ENCODE measurements at places on chromosomes 16 and 17.

- H3K36me3 ChIP-seq = peaks cover 9% of the 10 kb centered on the region
- H3K27me3 ChIP-seq = peaks cover 38% of the 10 kb centered on the region
- no peak for DNase-seq
- peak overlapping the region; percentile 64 for H3K27ac ChIP-seq
- H3K4me3 ChIP-seq = peak overlapping the region; percentile 55
Observed at GRCh38 chr16:3731126-3731935, 14.0 kb upstream of the TRAP1 start.

DNA sequence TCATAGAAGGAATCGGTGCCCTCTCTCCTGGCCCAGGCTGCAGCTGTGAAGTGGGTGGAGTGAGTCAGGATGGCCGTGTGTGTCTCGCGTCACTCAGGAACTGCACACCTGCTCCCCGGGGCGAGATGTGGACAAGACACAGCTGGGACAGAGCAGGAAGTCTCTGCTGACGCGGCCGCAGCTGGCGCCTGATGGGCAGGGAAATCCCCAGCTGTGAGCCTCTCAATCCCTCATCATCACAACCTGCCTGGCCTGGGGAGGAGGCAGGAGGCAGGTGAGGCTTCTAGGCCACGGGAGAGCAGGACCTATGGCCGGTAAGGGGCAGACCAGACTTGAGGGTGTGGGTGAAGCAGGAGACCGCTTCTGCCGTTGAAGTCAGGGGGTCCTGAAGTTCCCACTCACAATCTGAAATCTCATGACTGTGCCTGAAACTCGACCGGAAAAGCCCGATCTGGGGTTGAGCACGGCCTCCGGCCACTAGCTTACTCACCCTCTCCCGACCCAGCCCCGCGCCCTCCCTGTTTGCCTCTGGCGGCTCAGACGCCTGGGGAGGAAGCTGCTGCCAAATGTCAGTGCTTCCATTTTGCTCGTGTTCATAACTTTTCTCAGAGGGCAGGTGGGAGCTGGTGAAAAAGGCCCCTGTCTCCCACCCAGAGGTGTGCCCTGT, 1.1 kb upstream of the TRPV3 start:
- peaks cover 4% of the 10 kb centered on the region for H3K27me3 ChIP-seq
- H3K36me3 ChIP-seq = no peaks in the 10 kb centered on the region
- H3K27ac ChIP-seq = peak overlapping the region; percentile 77
- peaks cover 7% of the 10 kb centered on the region for H3K4me1 ChIP-seq
- peak overlapping the region; percentile 34 for H3K4me3 ChIP-seq

- no peak for DNase-seq
- no peaks in the 10 kb centered on the region for H3K4me1 ChIP-seq
- no peak overlapping the region for H3K27ac ChIP-seq
Observed at GRCh38 chr17:45733781-45734180, 50.3 kb upstream of the CRHR1 start.

DNA sequence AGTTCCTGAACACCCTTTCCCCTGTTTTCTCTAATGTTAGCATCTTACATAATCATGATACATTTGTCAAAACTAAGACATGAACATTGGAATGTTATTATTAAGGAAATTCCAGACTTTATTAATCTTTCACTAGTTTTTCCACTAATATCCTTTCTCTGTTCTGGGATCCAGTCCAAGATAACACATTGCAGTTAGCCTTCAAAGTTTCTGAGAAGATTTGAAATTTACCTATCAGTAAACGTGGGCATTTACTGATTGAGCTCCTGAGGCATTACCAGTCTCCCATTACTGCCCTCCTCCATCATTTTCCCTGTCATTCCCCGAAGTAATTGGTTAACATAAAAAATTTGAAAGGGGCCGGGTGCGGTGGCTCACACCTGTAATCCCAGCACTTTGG, 5.7 kb upstream of the CD300LG start:
- no peaks in the 10 kb centered on the region for H3K27me3 ChIP-seq
- no peak for DNase-seq
- no peak overlapping the region for H3K27ac ChIP-seq

DNA sequence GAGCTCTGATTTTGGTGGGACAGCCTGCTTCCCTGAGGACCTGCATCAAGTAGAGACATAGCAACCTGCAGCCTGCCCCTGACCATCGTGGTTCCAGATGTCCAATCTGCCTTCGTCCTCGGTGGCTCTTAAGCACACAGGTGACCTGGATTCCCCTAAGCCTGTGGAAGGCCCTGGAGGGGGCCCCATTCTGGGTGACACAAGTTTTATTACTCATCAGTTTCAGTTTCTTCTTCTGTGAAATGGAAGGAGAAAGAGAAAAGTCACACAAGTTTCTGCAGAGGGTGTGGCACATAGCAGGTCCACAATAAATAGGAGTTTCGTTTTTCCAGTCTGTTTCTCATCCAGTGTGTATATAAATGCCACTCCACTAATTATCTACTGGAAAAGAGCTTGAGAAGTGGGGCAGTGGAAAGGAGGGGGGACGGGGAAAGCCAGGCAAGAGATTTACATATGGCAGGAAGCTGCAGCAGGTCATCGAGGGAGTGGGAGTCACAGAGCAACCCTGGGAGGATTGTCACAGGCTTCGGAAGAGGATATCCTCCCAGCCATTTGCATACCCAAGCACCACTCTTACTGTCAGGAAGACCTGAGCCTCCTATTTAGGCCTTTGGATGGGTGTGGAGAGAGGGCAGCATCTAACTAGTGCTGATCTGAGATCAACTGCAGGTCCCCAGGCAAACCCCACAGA, 10.0 kb upstream of the NOS2 start:
- H3K36me3 ChIP-seq = peaks cover 7% of the 10 kb centered on the region
- H3K4me1 ChIP-seq = no peaks in the 10 kb centered on the region
- H3K27me3 ChIP-seq = peaks cover 2% of the 10 kb centered on the region

GRCh38 chr17:39447561-39447960, 3.5 kb downstream of the MED1 start:
- peaks cover 3% of the 10 kb centered on the region for H3K4me1 ChIP-seq
- H3K27ac ChIP-seq = no peak overlapping the region
- DNase-seq = no peak
- peaks cover 2% of the 10 kb centered on the region for H3K27me3 ChIP-seq

- DNase-seq = no peak
- H3K27me3 ChIP-seq = no peaks in the 10 kb centered on the region
- no peaks in the 10 kb centered on the region for H3K4me1 ChIP-seq
- peaks cover 12% of the 10 kb centered on the region for H3K36me3 ChIP-seq
Observed at GRCh38 chr16:27381974-27382855, 19.8 kb upstream of the IL21R start.

DNA sequence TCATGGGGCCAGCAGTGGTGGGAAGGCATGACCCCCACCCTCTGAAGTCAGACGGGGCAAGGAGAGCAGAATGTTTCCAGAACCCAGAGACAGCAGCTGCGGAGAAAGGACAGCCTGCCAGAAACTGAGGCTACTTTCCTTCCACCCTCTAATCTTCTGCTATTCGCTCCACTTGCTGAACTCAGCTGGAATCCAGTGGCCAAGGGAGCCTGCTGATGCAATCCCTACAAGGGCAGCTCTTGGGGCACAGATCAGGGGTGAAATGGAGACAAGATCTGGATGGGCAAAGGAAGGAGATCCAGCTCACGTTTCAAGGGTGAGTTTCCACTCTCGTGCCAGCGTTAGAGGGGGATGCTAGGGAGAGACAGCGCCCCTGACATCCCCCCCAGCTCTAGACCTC, 479.1 kb downstream of the SLC39A11 start:
- peaks cover 4% of the 10 kb centered on the region for H3K27me3 ChIP-seq
- no peak for DNase-seq
- no peak overlapping the region for H3K4me3 ChIP-seq
- H3K36me3 ChIP-seq = no peaks in the 10 kb centered on the region
- peaks cover 5% of the 10 kb centered on the region for H3K4me1 ChIP-seq
